ENCODE measurements at places on chromosomes 11 and 22.

DNA sequence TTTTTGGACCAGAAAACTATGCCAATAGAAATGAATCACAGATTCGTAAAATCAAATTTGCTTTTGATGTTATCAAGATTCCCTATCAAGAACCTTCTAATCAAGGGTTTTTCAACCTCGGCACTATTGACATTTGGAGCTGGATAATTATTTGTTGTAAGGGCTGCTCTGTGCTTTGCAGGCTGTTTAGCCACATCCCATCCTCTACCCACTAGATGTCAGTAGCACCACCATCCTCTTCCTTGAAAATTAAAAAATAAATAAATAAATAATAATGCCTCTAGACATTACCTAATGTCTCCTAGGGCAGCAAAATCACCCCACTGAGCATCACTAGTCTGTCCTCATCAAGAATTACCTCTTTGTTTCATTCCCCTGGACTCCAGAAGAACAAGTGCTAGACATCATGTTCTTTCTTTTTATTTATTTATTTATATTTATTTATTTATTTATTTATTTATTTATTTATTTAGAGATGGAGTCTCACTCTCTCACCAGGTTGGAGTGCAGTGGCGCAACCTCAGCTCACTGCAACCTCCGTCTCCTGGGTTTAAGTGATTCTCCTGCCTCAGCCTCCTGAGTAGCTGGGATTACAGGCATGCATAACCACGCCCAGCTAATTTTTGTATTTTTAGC, 744.7 kb downstream of the KCNA4 start:
- peak; percentile 32 for DNase-seq

- DNase-seq, result peak; percentile 18
Observed at GRCh38 chr11:61963282-61964057, 4.0 kb downstream of the FTH1 start.

- DNase-seq, result no peak
Observed at GRCh38 chr11:65854161-65854592, 3.8 kb downstream of the CFL1 start.

- no peak for DNase-seq
Observed at GRCh38 chr11:130516554-130517505, 68.4 kb downstream of the ADAMTS15 start.

- DNase-seq, result peak; percentile 73
Observed at GRCh38 chr11:73907191-73907590, 30.4 kb downstream of the PAAF1 start.

DNA sequence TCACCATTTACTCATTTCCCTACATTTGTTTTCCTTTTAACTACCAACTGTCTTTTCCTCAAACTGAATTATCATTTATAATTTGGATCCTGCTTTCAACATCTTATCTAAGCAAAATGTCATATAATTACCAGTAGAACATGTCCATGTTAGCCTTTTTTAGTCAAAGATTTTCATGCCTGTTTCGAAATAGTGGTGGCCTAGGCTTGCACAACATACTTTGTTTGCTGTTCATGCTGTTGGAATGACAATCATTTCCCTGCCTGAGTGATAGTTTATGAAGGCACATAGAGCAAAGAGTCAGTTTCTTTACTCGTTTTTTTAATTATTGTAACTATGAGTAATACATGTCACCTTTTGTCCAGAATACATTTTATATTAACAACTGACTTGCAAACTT, 144.3 kb upstream of the ANO3 start:
- DNase-seq, result peak; percentile 59

DNA sequence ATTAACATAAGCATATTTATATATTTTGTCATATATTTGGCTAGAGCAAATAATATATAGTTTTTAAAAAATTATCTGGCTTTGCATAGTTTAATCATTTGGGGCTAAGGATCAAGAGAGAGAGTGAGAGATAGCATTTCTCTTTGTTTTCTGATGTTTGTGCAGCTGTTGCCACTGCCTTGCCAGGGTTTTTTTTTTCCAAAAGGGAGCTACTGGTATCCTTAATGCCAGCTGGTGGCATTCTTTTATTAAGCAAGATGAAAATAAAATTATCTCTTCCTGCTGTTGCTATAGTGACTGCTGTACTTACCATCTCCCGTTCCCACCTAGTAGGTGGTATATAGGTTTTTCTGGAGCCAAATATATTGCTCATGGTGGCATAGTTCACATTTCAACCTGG, 793.3 kb upstream of the ARHGAP42 start:
- DNase-seq, result no peak

All from AG08395 (cell line).